ENCODE measurements at places on chromosomes 12 and 14.

GRCh38 chr12:53803703-53804102 is 51.9 kb upstream of the CISTR start:
- DNase-seq: no peak

DNA sequence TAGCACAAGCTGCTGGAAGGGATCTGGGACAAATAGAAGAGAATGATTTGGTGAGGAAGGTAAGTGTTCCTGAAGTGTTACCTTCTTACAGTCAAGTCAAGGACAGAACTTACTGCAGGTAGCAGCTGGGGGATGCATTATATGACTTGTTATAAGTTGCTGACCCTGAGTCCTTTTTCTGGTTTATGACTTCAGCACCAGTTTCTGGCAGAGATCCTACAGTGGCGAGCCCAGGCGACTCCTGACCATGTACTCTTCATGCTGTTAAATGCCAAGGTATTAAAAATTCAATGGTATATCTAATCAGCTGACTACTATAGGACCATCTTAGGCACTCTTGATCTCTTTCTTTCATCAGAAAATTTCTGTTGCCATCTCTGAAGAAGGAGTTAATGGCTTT is 45.1 kb upstream of the ATF1 start:
- no peak for DNase-seq

DNA sequence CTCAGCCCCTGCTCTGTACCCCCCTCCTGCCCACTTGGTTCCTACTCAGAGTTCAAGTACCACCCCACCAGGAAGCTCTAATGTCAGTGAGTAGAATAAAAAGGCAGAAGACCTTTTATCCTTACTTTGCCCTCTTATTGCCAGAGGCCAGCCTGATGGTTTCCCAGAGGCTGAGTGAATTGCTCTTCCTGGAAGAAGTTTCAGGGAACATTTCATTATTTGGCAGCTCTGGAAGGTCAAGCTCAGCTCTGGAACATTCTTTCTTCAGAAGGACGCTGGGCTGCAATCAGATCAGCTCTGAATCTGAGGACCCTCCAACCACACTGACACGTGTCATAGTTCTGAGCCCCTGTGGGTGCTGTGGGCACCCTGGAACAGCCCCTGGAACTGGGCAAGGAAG is 188.9 kb downstream of the ETV6 start:
- no peak for DNase-seq

DNA sequence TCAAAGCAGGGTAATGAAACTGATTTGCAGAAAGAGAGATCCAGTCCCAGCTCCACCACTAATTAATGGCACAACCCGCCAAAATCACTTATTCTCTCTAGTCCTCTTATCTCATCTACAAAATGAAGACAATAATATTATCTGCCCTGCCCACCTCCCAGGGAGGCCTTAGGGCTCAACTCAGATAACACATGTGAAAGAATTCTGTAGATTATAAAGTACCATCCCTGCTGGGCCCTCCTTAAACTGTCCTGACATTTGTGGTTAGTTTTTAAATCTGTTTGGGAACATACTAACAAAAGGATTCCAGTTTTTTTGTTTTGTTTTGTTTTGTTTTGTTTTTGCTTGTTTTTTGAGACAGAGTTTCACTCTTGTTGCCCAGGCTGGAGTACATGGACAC is 7.3 kb downstream of the POMT2 start:
- no peak for DNase-seq

- peak; percentile 35 for DNase-seq
Observed at GRCh38 chr12:111274777-111275176, 94.1 kb downstream of the PHETA1 start.

DNA sequence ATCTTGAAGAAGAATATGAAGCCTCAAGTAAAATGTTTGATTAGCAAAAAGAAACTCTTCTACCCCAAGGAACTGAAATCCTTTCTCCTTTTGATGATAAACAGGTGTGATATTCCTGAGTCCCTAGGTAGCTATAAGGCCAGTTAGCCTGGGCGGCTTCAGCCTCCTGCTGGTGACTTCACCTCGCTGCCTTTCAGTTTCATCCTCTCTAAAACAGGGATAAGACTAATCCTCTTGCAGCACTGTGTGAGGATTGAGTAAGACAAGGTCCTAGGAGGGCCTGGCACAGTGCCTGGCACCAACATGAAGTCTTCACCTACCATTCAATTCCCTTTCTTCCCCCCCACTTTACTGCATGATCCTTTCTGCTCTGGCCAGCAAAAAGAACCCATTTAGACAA is 42.1 kb downstream of the CIT start:
- no peak for DNase-seq

GRCh38 chr12:129613314-129613713 is 290.5 kb downstream of the TMEM132D start:
- no peak for DNase-seq

DNA sequence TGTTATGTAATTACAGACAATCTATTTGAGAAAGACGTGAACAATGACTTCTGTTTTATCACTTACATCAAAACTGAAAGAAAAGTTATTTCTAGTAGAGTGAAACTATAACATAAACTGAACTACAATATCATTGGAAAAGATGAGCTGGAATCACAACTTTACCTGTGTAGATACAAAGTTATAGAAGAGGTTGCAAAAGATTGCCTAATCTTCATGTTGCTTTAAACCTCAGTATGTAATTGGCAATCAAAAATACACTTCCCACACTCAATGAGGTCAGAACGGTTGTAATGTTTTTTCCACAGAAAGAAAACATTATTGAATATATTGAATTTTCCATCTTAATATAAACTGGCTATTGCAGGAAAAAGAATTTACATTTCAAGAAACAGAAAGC is 37.7 kb upstream of the GXYLT1 start:
- no peak for DNase-seq

DNA sequence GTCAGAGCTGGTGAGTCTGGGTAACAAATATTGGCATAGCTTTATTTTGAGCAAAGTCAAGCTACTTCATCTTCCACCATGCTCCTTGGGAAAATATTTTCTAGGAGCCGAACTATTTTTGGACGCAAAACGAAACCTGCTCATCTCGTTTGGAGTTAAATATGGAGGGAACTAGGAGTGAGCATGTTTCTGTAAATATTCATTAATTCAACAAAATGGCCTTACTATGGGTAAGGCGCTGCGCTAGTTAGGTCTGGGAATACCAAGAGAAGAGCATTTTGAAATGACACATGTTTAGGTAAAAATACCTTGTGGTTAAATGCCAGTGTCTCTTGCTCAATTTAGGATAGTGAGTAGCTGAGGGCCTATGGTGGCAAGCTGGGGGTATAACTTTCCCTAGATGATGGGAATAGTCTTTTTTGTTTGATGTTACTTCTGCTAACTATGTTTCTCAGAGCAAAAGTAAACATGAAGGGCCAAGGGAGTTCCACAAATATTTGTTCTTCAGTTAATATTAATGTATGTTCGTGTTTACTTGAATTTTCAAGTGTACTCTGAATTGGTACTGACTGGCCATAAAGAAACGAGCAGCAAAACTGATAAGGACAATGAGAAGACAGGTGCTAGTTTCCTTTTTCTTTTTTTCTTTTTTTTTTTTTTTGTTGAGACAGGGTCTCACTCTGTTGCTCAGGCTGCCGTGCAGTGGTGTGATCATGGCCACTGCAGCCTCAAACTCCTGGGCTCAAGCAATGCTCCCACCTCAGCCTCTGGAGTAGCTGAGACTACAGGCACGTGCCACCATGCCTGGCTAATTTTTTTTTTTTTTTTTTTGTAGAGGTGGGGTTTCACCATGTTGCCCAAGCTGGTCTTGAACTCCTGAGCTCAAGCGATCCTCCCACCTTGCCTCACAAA is 77.7 kb downstream of the MAP1LC3B2 start:
- DNase-seq: no peak

- DNase-seq: no peak
Observed at GRCh38 chr14:77024171-77024691, 4.3 kb downstream of the IRF2BPL start.

GRCh38 chr14:73293782-73294781 is 56.8 kb downstream of the PAPLN start:
- no peak for DNase-seq
